Foreskin keratinocyte (primary cell): ENCODE measurements at places on chromosomes 2 and 18. TPM values are rescaled to one million over a fixed set of nuclear protein-coding genes. Genes with fewer than 3 reads are reported as not detected.

Gene OSR1
- total RNA-seq: 0.14 and 0.18 TPM in 2 replicates

Gene PDCD1
- total RNA-seq: not detected in 2 replicates

Gene ALLC
- not detected in 2 replicates for total RNA-seq

Gene NETO1
- total RNA-seq: 22.3 and 34.2 TPM in 2 replicates

Gene SH2D6
- 0.25 TPM in 1 of 2 replicates, not detected in the other for total RNA-seq

Gene PLCD4
- total RNA-seq: 4.0 and 4.1 TPM in 2 replicates

Gene WDR12
- total RNA-seq: 66.3 and 70.6 TPM in 2 replicates

Gene EMILIN1
- 0.37 and 0.39 TPM in 2 replicates for total RNA-seq

Gene UCN
- total RNA-seq: 0.14 and 0.31 TPM in 2 replicates

Gene CCDC102B
- 0.20 TPM in 1 of 2 replicates, not detected in the other for total RNA-seq

Gene RNF138
- 27.6 and 28.1 TPM in 2 replicates for total RNA-seq

Gene NEB
- total RNA-seq: under 0.01 and 0.27 TPM in 2 replicates

Gene GAREM1
- 2.3 TPM in 2 replicates for total RNA-seq

Gene NAT8
- total RNA-seq: not detected in 2 replicates

Gene NT5C1B
- not detected in 2 replicates for total RNA-seq

Gene RHBDD1
- 23.4 and 32.8 TPM in 2 replicates for total RNA-seq

Gene MPHOSPH10
- total RNA-seq: 23.1 and 25.3 TPM in 2 replicates

Gene DSC3
- total RNA-seq: 136 and 140 TPM in 2 replicates

Gene CD8B2
- total RNA-seq: not detected in 2 replicates

Gene HAT1
- total RNA-seq: 78.2 and 91.7 TPM in 2 replicates

Gene RAPH1
- total RNA-seq: 9.9 and 12.3 TPM in 2 replicates

Gene SAG
- not detected in 2 replicates for total RNA-seq

Gene PMAIP1
- 31.5 and 43.9 TPM in 2 replicates for total RNA-seq

Gene PSMA8
- not detected in 2 replicates for total RNA-seq

Gene TEX44
- total RNA-seq: not detected in 2 replicates

Gene CYP26B1
- 0.31 and 1.0 TPM in 2 replicates for total RNA-seq

Gene TRIM43
- not detected in 2 replicates for total RNA-seq

Gene TTC31
- 18.7 and 19.4 TPM in 2 replicates for total RNA-seq

Gene NAB1
- 23.0 and 26.6 TPM in 2 replicates for total RNA-seq

Gene CRYGA
- not detected in 2 replicates for total RNA-seq

Gene REEP1
- 0.11 and 0.14 TPM in 2 replicates for total RNA-seq
